Urinary bladder (tissue), 4 donors: ENCODE measurements at places on chromosomes 6 and 20. TPM values are rescaled to one million over a fixed set of nuclear protein-coding genes. Genes with fewer than 3 reads are reported as not detected.

- no peak for DNase-seq
Measured at GRCh38 chr6:42318480-42318879, 100.8 kb upstream of the MRPS10 start.

VEGFA gene
- polyA plus RNA-seq, result 63.8 TPM

SLC17A1 gene
- not detected for polyA plus RNA-seq

HLA-DRB1 gene
- polyA plus RNA-seq, result 107 TPM

DNA sequence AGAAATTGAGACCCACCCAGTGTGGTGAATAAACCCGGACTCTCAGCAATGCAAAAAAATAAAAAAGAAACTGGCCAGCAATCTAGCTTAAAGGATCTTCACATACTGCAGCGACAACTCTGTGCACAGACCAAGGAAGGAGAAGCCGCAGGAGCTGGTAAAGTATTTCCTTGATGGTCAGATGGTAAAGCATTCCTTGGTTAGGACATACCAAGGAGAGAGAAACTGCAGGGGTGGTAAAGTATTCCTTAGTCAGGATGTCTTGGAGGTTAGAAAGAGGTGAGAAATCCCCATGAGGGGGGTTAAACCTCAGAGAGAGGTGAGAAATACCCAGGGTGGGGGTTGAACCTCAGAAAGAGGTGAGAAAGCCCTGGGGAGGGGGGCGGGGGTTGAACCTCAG, 86.8 kb downstream of the PLG start:
- no peak for DNase-seq

DNA sequence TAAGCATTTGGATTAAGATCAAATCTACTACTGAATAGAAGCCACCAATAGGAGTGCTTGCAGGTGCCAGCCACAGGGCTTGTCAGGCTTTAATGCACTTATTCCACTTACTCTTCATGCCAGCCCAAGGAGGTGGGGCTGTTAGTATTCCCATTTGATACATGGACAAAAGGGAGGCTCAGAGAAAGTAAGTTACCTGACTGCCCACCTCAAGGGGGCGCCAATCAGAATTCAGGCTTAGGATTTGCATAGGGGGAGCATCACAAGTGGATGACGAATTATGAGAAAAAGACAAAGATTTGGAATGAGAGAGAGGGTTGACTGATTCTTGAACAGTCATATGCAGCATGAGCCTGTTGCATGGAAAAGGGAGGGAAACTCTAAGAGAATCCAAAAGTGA, 188.4 kb upstream of the TSHZ2 start:
- no peak for DNase-seq

GRCh38 chr6:150683320-150683719, 83.6 kb downstream of the PLEKHG1 start:
- no peak for DNase-seq
